H1 (cell line): ENCODE measurements at places on chromosomes 16 and 17. TPM values are rescaled to one million over a fixed set of nuclear protein-coding genes. Genes with fewer than 3 reads are reported as not detected.

GRCh38 chr16:57036945-57037344 lies 47.6 kb downstream of the NLRC5 start:
- H3K4me3 ChIP-seq: no peak overlapping the region
- no peaks in the 10 kb centered on the region for H3K27me3 ChIP-seq
- DNase-seq: no peak

DNA sequence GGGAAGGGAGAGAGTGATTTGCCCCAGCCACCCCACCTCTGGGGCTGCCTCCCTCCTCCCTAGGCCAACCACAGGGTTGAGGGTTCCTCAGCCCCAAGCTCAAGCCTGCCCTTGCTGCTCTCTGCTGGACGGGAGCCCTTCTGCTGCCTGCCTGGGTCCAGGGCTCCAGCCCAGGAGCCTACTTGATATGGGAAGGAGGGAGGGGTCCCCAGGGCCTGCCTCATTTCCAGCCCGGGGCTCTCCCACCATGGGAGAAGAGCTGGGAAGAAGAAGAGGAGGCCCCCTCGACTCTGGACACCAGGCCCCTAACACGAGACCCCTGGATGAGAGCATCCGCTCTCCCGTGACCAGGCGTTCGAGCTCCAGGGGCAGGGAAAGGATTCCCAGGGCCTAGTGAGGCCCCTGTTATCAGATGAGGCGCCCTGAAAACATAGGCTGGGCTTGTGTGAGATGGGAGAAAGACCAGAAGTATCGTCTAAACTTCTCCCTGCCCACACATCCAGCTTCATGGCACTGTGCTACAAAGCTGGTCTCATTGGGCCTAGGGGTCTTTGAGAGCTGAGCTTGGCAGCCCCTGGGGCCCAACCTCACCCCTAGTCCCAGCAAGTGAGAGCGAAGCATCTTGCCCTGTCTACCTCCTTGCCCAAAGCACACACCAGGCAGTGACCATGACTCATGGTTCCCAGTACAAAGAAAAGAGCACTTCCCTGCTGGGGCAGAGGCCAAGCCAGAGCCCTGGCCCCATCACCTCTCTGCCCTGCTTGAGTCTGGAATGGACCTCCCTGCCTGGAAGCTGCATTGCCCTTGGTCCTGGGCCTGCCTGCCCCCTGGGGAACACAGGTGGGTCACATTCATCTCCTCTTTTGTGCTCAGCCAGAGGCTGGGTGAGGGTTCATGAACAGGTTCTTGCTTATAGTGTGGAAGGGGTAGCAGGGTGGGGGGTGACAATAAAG lies 987 bp downstream of the SLC16A5 start:
- peaks cover 3% of the 10 kb centered on the region for H3K4me1 ChIP-seq
- DNase-seq: no peak
- no peaks in the 10 kb centered on the region for H3K36me3 ChIP-seq
- peak overlapping the region; percentile 59 for H3K27ac ChIP-seq

GRCh38 chr16:87486713-87487247 lies 6.0 kb downstream of the ZCCHC14 start:
- no peaks in the 10 kb centered on the region for H3K27me3 ChIP-seq
- H3K4me3 ChIP-seq: no peak overlapping the region
- H3K27ac ChIP-seq: no peak overlapping the region
- peaks cover 11% of the 10 kb centered on the region for H3K4me1 ChIP-seq

- H3K27me3 ChIP-seq: no peaks in the 10 kb centered on the region
- H3K4me3 ChIP-seq: no peak overlapping the region
- no peak overlapping the region for H3K27ac ChIP-seq
Measured at GRCh38 chr16:57134982-57135381, 42.6 kb downstream of the CPNE2 start.

GRCh38 chr17:67884741-67885140 lies 59.4 kb downstream of the BPTF start:
- no peaks in the 10 kb centered on the region for H3K4me1 ChIP-seq
- H3K36me3 ChIP-seq: peaks cover 2% of the 10 kb centered on the region; the same call in 1 of the 2 replicates
- no peak overlapping the region for H3K27ac ChIP-seq

DNA sequence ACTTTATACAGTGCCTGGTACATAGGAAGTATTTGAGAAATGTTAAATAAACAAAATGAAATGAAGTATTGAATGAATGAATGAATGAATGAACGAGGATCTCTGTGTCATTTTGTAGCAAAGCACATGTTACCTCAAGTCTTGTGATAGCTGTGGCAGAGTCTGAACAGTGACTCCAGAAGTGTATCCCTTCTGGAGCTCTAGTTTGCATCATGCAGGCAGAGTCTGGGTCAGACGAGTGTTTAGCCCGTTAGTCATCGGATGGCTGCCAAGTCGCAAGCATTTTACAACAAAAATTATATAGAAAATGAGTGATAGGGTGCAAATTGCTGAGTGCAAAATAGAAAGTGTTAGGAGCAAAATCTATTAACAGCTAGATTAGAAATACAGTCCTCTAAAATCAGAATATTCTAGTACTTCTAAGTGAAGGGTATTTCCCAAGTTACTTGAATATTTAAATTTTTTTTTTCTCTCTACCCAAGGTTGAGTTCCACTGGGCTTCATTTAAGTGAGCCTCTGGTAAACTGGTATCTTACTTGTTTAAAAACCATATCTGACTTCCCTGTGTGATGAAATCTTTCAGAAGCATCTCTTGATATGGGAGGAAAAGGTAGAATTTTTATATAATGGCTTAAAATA lies 113.3 kb downstream of the FTO start:
- no peak for DNase-seq
- H3K4me3 ChIP-seq: no peak overlapping the region
- no peaks in the 10 kb centered on the region for H3K27me3 ChIP-seq
- H3K4me1 ChIP-seq: no peaks in the 10 kb centered on the region
- no peak overlapping the region for H3K27ac ChIP-seq

ACSM2B gene
- polyA plus RNA-seq: not detected in 2 replicates

LRRC37A gene
- polyA plus RNA-seq: 1.1 and 1.4 TPM in 2 replicates

CLEC3A gene
- polyA plus RNA-seq: not detected in 2 replicates
